Endothelial cell (in vitro differentiated cells): ENCODE measurements at places on chromosomes 13 and 19.

DNA sequence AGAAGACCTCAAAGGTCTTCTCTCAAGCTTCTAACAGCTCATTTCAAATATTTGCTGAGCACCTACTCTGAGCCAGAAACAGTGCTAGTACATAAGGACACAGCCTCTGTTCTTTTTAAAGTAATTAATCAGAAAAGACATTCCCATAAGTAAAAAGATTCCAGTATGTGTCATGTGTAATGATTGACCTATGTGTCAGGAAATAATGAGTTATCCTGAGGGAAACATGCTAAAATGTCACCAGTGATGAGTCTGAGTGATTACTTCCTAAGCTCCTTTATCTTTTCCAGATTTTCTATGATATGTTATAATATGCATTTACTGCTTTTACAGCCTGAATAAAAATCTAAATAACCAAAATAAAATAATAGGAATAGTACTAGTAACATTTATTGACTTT, 107.6 kb downstream of the SLC25A15 start:
- no peak for DNase-seq

- no peak for DNase-seq
These were observed 59.5 kb downstream of the TNFRSF19 start for GRCh38 chr13:23629566-23630272.

- peak; percentile 68 for DNase-seq
These were observed 4.4 kb upstream of the KCNN4 start for GRCh38 chr19:43784981-43785808.

DNA sequence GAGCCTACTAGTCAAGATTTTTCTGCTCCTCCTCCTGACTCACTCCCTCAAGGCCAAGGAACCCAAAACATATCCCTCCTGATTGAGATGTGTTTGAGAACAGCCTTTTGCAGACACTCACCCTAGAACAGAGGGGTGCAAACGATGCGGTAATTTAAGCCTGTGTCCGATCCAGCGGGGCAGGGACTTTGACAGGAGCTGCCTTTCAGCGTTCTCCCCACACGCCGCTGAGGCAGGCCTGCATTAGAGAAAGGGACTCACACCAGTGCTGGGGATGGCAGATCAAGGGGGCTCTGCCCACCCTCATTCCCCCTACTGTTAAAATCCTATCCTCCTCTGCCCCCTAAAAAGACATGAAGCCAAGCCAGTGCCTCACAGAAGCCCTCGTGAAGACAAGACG, 70.5 kb downstream of the CCDC70 start:
- no peak for DNase-seq

- DNase-seq, result no peak
These were observed 1.9 kb upstream of the MEF2B start for GRCh38 chr19:19171821-19172532.

DNA sequence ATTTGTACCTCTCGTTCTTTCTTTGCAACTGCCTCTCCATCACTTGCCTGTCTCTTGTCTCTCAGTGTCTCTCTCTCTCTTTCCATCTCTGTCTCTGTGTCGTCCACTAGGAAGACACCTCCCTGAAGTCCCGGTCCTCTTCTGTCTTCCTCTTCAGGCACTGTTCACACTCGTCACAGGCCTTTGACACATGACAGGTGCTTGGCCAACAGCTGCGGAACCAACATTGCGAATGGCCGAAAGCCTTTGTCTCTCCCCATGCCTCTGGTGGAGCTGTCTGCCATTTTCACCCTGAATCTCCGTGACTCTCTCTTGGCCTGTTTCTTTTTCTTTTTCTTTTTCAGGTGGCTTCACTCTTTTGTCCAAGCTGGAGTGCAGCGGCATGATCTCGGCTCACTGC, 2.8 kb downstream of the HIPK4 start:
- DNase-seq, result no peak
